ENCODE measurements at places on chromosomes 7 and 10.
A peak's percentile ranks its signal among the peaks of the same experiment; 100 is the strongest.

- peak; percentile 43 for DNase-seq
Observed at GRCh38 chr7:2431260-2431867, 28.0 kb downstream of the CHST12 start.

DNA sequence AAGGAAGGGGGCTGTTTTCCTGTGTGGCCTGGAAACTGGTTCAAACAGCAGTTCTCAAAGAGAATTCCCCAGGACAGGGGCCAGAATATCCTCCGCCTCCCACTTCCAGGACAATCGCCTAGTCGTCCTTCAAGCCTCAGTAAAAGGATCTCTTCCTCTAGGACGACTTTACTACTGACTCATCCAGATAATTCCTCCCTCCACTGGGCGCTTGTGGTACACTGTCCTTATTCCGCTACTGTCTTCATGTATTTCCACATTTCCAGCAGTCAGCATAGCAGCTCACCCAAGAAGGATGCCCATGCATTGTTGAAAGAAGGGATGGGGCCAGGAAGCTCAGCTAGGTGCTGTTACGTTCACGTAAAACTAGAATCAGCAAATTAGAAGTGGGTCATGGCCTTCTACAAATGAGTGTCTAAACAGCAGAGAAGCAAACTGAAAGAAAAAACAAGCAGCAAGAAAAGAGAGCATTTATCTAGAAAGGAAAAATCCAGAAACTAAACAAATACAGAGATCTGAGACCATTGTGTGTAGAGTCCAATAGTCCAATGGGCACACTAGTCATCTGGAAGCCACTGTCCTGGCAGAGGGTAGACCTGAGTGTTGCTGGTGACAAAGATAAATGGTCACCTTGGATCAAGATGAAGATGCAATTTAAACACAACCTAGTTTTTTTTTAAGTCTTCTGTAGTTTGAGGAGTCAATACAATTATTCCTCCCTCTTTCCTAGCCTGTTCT lies 26.3 kb downstream of the CLRN3 start:
- DNase-seq, result no peak

DNA sequence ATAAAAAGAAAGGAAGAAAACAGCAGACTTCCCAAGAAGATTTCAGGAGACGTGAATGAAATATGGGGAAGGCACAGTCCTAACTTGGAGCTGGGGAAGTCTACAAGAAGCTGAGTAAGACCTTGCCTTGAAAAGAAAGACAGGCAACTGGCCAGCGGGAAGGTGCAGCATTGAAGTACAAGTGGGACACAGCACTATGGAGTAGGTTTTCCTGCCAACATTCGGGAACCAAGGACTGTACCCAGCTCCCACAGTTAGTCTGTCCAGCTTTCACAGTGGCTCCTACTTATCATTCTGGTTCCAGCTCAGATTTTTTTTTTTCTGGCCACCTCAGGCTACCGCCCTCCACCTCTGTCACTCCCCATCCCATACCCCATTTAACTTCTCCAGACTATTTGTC lies 10.0 kb downstream of the HPS1 start:
- DNase-seq, result no peak

GRCh38 chr10:538895-539294 lies 150.6 kb downstream of the DIP2C start:
- no peak for DNase-seq

GRCh38 chr7:64656489-64656888 lies 9.4 kb upstream of the ZNF107 start:
- no peak for DNase-seq
